ENCODE measurements at places on chromosomes 5 and 9.

DNA sequence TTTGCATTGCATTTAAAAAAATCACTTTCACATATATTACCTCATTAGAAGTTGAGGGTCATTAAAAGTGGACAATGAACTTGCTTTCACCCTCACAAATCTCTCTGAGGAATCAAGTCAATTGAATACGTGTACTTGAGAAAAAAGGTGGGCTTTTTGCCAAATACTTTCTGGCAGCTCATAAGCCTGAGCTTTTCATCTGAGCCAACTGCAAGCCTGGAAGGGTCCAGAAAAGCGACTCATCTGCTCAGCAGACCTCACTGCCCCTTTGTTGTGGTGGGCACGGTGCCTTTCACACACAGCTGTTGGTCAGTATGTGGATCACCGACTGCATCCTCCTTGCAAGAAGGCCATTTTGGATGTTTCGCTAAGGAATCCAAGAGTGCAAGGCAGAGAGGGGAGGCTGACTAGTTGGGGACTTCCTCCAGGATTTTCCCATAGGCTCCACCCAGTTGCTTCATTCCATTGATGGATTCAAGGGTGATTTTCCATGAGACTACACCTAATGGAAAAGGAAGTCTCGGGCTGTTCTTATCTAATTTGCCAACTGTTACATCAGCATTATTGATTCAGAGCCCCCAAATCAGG, 564.7 kb downstream of the PDE4D start:
- DNase-seq: no peak

DNA sequence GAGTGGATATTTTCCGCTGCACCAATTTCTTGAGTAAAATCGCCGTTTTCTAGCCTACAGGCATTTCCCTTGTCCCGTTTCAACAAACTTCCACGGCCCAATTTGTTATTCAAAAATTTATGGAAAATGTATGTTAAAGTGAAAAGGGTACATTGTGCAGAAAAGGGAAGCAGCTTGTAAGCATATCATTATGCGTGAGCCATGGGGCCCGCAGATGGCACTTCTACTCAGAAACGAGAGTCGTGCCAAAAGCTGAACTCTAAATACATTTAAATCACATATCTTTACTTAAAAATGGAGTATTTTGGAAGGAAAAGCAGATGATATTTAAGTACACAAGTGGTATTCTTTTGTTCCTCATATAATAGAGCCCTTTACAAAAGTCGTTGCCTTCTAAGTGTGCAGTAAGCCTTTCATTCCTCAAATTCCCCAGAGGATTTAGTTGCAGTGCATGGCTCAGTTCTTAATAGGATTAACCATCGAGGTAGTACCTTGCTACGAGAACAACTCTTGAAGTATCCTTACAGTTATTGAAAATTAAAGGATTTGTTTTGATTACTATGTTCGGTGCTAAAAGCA, 1227.2 kb upstream of the WWC1 start:
- DNase-seq: no peak

GRCh38 chr5:54620141-54620933, 102.8 kb downstream of the SNX18 start:
- no peak for DNase-seq

GRCh38 chr9:136011703-136012496, 50.7 kb upstream of the UBAC1 start:
- peak; percentile 94 for DNase-seq

GRCh38 chr5:170691657-170692056, 91.9 kb upstream of the GABRP start:
- peak; percentile 21 for DNase-seq

DNA sequence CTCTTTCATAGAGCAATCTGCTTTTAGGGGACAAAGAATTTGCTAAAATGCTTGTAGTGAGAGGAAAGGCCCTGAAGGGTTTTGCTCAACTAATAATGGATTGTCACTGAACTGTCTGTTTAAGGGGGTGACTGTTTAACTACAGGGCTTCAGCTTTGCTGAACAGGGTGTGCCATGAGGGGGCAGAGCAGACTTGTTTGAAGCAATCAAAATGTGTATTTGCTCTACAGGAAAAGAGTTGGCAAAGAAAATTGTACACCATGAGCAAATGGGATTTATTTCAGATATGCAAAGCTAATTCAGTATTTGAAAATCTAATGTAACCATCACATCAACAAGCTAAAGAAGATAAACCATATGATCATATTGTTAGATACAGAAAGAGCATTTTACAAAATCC, 154.3 kb downstream of the GABRG2 start:
- DNase-seq: no peak

GRCh38 chr5:38135486-38136039, 122.8 kb upstream of the EGFLAM start:
- DNase-seq: no peak

- no peak for DNase-seq
These were observed 526.2 kb upstream of the ST8SIA4 start for GRCh38 chr5:101429241-101429640.

- DNase-seq: no peak
These were observed 81.9 kb downstream of the TNC start for GRCh38 chr9:115035841-115036612.

GRCh38 chr5:97923496-97923895, 740.4 kb upstream of the RIOK2 start:
- no peak for DNase-seq

DNA sequence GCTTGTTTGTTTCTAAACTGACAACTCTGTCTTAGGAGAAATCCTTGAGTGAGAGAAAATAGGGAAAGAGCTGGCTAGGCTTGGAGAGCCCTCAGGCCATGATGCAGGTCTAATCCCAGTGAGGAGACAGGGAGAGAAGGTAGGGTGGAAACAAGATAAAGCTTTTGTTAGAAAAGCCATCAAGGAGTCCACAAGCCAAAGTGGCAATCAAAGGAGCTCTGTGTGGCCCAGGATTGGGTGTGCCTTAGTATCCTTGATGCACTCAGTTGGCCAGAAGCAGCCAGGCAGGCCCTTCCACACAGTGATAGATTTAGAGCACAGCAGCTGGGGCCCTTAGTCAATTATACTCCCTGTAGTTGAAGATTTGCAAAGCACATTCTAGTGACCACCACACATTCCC, 73.9 kb downstream of the ALDH7A1 start:
- no peak for DNase-seq

DNA sequence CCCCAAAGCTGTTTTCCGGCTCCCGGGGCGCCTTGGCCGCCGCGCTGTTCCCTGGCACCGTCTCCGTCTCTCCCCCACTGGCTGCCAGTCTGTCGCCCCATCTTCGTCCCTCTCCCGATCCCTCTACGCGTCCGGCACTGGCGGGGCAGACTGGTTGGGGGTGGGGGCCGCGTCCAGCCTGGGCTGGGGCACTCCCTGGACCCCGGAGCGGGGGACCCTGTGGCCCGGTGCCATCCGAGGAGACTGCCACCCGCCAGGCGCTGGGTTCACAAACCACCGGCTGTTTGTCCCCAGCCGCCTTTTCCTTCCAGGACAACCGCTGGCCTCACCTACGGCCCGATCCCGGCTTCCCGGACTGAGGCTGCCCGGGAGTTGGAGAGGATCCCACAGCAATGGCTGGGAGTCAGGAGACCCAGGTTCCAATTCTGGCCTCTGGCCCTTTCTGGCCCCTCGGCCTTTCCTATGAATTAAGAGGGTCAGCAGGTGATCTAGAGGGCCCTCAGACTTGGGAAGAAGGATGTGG, 1.0 kb upstream of the FIBCD1 start:
- DNase-seq: no peak

DNA sequence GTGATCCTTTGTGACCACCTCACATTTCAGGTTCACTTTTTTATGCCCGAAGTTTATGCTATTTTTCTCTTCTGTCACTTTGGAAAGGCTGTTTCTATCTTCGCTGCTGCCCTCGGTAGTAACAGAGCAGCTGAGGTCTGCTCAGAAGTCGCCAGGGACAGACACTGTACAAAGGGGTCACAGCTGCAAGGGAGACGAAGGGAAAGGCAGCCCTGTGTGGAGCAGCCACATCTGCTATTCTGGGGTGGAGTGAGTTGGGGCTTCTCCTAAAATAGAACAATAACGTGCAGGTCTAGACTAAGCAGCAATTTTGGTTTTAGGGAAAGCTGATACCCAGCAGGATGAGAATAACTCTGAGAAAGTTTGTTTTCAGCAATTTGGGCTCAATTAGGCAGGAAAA, 72.5 kb downstream of the ACTL7B start:
- DNase-seq: no peak

DNA sequence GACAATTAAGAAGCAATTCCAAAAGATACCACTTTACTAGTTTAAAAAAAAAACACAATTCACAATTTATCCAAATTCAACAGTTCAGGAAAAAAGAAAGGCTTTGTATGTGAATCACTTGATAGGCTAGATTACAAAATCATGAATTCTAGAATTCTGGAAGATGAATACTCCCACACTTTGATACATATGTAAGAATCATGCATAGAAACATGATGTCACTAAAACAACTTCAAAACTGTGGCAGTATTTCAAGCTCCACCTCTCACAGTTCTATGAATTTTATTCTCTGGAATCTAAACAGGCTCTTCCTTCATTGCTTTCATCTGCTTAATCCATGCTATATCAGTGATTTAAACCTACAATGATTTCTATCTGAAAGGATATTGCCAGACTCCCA, 51.0 kb downstream of the GNAQ start:
- no peak for DNase-seq

DNA sequence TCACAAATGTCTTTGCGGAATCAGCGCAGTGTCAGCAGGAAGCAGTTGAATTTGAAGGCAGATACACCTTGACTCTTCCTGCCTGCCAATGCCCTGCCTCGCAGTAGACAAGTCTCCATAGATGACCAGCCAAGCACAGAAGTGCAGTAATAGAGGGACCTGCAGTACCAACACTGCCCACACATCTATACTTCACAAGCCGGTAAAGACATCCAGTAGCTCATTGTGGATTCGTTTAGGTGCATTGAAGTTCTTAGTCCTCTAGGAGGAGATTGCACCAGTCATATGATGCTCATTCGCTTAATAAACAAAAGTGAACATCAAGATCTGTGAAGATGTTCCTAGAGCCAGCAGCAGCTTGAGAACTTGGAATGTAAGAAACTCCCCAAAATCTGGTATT, 7.1 kb upstream of the IFNA2 start:
- peak; percentile 23 for DNase-seq

DNA sequence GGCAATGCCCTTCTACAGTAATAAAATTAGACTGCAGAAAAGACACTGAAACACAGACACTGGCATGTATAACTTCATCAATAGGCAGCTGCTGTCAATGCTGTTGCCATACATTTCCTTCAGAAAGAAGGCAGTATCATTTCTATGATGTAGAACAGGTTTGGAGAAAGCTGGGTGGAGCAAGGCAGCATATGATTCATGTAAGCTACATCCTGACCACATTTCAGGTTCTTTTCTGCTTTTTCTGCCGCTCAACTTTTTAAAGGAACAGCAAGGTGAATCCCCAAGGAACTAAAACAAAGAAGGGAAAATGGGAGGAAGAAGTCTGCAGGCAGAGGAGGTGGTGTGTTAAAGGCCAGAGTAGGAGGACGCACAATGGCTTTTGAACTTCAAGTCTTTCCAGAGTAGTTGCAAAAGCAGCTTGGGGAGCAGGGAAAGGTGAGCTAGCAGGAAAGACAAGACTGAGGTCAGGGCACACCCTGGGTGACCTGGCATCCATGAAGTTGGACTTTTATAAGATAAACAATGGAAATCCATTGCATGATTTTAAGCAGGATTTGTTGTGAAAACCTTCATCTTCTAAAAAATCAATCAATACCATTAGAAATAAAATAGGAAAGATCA, 142.1 kb downstream of the MED10 start:
- DNase-seq: no peak

GRCh38 chr5:57720656-57721055, 238.0 kb upstream of the ACTBL2 start:
- no peak for DNase-seq

- DNase-seq: no peak
These were observed 29.0 kb upstream of the BOD1 start for GRCh38 chr5:173645437-173645807.

DNA sequence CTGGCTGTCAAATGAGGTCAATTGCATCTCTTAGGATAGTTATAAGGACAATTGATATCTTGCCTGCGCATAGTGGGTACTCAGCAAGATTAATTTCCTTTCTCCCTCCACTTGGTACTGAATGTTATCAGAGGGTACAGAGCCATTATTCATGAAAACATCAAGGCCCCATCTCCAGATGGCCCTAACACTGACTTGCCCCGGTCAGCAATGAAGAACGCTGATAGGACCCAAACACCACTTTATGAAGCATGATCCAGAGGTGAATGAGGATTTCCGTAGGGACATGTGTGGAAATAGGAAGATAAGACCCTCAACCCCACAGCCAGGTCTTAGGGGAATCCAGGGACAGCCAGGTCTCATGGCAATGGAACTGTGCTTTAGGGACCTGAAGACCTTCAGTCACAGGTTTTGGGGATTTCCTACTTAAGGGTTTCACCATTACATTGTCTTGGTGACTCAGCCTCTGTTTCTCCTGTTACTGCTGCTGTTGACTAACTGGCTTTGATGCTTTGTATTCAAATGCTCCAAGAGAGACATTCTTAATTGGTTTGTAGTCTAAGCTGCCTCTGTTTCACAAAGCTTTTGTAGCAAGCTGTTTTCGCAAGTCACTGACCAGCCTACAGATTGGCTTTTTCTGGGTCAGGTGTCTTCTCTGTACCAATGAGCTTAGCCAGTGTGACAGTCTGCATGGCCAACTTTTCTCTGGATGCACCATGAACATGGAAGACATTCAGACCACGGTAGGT, 35.3 kb upstream of the IQGAP2 start:
- no peak for DNase-seq

- DNase-seq: no peak
These were observed 18.2 kb downstream of the SPACA9 start for GRCh38 chr9:132896906-132897305.

GRCh38 chr5:37715361-37715760, 124.5 kb downstream of the GDNF start:
- DNase-seq: no peak

- DNase-seq: no peak
These were observed 14.4 kb upstream of the SLC2A8 start for GRCh38 chr9:127382541-127382940.

DNA sequence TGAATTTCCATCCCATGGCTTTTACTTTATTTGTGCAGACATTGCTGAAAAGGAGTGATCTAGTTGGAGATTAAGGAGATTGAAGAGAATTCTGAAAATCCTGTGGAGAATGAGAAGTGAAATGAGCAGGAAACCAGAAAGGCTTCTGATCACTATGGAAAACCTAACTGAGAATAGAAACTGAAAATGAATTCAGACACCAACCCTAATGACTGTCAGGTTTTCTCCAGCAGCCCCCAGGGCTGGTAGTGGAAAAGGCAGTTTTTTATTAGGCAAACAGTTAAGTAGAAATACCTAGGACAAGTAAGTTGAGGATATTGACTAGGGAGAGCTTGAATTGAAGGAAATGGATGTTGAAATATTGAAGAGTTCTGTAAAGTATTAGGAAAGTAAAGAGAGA, 14.7 kb upstream of the ARRDC3 start:
- no peak for DNase-seq
